ENCODE measurements at places on chromosomes 6 and 20.

DNA sequence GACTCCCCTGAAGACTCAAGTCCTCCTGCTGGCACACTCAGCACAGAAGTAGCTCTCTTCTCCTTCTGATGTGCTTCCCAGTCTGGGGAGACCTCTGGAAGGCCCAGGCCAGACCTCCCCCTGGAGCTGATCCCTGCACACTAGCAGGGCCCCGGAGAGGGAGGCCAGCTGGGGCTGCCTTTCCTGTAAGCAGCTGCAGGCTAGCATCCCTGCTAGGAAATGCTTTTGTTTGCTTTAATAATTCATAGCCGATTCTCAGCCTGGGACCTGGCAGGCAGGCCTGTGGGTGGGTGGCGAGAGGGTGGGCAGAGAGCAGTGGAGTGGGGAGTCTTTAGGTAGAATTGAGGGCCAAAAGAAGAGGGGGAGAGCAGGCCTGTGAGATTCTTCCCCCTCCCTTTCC, 5.2 kb downstream of the EBF4 start:
- DNase-seq: no peak

DNA sequence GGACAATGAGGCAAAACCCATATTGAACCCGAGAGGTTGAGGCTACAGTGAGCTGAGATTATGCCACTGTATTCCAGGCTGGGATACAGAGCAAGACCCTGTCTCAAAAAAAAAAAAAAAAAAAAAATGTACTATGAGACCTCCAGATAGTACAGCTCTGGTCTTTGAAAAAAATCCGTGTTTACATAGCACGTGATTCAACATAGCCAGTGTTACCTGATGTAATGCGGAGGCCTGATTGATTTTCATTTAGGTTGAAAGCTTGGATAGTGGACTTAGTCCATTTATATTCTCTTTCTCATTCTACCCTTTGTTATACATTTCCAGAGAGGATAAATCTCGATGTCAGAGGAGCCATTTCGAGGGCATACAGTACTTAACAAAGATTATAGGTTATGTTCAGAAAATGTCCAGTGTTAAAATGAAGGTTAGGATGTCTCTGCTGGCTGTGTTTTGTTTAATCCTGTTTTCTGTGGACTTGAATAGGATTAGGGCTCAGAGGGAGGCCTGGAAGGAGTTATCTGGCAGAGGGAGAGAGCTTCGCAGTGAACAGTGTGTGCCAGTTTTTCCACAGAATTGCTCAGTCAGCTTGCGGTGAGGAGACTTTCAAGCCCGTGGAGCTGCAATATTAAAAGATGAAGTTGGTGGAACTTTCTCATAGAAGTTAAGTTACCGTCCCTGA, 33.9 kb upstream of the BCLAF1 start:
- DNase-seq: no peak

GRCh38 chr6:81831274-81831673, 78.8 kb upstream of the TENT5A start:
- no peak for DNase-seq

DNA sequence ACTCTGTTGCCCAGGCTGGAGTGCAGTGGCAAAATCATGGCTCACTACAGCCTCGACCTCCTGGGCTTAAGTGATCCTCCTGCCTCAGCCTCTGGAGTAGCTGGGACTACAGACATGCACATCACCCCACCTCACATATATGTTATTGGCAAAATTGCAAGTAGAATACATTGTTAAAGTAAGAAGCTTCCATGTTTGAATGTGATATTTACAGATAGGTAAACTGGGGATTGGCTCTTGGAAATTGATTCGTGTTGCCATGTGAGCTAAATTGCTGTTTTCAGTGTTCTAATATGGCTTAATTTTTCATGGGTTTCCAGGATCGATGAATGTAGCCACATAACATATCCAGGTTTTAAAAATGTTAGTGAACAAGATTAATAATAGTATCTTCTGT, 149.0 kb upstream of the ZNF217 start:
- no peak for DNase-seq

DNA sequence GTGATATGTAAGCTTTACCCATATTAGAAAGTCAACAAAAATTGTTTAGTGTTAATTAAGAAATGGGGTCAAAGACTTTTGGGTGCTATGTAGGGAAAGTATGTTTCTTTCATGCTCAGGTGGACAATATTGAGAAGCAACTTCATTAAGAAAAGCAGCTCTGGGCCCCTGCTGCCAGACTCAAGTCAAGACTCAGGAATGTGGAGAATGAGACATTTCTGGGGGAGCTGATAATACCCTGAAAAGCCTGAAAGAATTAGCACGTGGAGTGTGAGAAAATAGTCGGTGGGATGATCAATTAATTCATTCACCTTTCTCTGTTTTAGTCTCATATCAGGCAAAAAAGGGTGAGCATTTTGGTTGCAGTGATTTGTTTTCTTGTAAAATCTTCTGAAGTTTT, 175.1 kb upstream of the IMPG1 start:
- DNase-seq: no peak

GRCh38 chr6:64539917-64540316, 904.3 kb downstream of the PHF3 start:
- DNase-seq: no peak

DNA sequence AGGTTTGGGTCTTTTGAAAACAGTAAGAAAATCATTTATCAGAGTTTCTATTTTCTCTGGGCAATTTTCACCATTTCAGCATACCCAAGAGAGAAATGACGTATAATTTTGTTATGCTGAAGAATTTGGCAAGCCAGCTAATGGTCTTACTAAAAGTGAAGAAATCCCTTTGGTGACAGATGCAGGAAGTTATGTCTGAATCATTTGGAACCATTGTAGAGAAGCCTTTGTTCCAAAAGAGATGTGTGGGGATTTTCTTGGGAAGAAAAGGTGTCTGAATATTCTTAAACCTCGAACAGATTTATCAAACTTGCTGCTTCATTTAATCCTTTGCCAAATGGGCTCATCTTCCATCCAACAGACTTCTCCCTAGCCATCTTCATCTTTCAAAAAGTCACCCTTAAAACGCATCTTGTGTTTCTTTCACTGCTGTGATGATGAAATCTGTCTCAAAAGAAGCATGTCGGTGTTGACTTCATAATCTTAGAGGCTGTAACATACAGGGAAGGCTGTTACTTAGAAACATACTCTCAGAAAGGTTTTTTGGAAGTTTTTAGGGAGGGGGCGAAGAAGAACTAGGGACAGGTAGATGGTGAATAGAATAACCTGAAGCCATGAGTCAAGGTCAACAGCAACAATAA, 39.5 kb downstream of the CITED2 start:
- peak; percentile 85 for DNase-seq

GRCh38 chr6:145067430-145067829, 667.9 kb downstream of the EPM2A start:
- peak; percentile 50 for DNase-seq

DNA sequence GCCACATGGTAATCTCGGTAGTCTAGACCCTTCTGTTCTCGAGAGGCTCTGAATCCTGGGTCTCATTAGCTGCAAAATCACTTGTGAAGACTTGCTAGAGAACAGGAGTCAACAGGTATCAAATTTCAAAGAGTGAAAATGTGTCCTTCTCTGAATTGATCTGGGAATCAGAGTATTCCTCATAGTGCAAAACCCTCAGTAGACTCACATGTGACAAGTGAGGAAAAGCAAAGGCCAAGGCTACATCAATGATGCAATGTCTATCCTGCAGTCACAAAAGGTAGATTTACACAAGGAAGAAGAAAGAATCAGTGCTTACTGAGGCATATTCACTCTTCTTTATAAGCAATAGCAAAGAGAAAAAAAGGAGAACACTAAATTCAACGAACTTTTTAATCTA, 1220.0 kb upstream of the GJE1 start:
- DNase-seq: no peak

DNA sequence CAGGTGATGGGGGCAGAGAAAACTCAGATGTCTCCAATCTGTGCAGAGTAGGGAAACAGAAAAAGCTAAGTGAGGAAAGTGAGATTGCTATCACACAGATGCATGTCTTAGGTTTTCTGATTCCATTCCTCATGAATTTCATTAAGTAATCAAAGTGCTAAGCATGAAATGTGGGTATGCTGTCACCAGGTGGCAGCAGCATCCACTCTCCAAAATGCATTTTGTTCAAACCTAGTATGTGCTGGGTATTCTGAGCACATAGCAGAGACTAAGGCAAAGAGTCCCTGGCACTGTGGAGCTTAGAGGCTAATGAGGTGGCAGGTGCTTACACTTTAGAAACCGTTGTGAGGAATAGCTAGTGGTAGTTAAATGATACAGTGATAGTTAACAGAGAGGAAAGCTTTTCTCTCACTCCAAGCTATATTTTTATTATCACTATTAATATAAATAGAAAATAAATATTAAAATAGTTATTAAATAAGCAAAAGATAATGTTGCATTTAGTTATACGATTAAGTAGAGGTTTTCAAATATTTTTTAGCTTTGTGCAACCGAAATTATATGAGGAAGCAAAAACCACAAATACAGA, 179.5 kb downstream of the CDH26 start:
- DNase-seq: no peak

DNA sequence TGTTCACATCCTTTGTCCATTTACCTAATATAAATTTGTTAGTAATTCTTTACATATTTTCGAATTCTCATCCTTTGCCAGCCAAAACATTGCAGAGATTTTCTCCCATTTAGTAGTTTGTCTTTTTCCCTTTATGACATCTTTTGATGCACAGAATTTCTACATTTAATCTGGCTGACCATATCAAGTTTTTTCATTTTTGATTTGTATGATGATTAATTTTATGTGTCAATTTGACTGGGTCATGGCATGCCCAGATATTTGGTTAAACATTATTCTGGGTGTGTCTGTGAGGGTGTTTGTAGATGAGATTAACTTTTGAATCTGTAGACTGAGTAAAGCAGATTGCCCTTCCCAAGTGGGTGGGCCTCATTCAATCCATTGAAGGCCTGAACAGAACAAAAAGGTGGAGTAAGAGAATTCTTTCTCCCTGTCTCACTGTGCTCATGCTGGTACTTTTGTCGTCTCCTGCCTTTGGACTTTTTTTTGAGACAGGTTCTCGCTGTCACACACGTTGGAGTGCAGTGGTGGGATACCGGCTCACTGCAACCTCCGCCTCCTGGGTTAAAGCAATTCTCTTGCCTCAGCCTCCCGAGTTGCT, 72.1 kb upstream of the EPB41L1 start:
- no peak for DNase-seq

GRCh38 chr6:43007126-43007525, 6.6 kb downstream of the MEA1 start:
- no peak for DNase-seq

DNA sequence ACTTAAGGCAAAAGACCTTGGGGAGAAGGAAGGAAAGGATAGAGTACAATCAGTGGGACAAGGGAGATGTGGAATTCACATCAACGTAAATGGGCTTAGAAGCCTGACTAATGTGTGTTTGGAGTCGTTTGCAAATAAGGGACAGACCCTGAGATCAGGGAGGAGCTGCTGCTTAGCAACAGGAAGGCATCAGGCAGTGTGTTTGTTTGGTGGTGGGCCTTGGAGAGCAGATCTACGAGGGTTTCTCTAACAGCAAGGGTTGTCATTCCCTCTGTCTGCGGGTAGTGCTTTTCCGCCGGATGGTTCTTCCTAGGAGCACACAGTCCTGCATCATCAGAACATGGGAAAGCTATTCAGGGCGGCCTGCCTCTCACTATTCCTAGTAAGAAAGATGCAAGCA, 40.4 kb downstream of the C6orf118 start:
- DNase-seq: no peak

DNA sequence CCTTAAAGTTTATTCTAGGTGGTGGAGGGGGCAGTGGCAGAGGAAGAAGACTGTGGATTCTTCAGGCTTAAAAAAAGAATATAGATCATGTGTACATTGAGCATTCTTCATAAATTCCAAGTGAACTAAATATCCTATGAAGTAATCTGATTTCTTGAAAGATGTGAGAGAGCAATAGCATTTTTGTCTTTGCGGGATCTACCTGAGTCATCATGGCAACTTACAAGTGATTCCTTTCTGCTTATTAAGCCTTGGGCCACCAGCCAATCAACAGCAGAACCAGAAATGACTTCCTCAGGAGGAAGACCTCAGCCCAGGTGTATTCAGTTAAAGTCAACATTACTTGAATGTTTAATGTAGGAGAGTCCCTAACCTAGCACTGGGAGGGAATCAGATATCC, 756.9 kb downstream of the TFAP2A start:
- DNase-seq: peak; percentile 49

GRCh38 chr6:146974351-146974750, 229.9 kb upstream of the STXBP5 start:
- DNase-seq: no peak

DNA sequence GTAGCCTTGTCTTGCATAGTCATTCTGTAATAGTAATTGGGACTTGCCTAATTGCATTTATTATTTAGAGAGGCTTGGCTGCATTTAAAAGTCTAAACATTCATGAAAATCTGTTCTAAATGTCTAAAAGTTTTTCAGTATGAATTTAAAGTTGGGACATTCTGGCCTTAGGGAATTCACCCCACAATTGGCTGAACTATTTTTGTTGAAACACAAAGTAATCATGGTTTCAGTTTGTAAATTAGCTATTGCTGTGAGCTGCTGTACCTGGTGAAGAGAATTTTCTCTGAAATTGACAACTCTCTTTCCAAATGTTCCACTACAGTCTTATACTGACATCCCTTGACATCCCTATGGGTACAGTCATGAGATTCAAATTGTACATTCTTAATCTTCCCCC, 253.0 kb downstream of the FARS2 start:
- DNase-seq: no peak

DNA sequence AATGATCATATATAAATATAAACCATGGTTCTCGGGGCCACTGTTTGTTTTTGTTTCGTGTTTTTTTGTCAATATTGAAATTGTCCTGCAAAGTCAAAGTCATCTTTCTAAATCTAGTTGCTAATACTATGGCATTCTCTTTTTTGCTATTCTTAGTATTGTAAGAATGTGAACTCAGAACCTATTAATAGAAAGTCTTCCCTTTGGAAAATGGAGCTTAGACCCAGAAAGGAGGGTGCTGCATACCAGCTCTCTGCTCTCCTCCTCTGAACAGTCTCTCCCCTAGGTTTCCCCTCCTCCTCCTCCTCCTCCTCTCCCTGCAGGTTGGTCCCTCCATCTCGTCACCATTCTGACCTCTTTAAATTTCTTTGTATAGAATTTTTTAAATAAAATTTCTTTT, 150.4 kb upstream of the CCN2 start:
- no peak for DNase-seq

GRCh38 chr20:46307139-46307998, 929 bp downstream of the CDH22 start:
- DNase-seq: peak; percentile 8

DNA sequence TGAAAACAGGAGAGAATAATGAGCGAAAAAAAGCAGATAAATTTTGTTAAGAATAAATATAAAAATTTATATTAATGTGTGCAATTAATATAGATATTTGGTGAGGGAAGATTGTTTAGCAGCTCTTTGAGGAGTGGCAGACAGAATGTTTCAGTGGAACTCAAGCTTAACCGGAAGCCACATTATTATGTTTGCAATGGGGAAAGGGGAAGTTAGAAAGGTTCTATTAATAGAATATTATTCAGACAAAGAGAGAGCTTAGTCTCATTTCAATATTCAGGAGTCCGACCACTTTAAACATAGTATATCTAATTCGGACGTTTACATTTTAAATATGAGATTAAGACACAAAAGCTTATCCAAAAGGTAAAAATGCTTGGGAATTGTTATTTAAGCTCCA, 81.6 kb upstream of the KHDRBS2 start:
- no peak for DNase-seq

GRCh38 chr6:157570752-157571151, 189.8 kb downstream of the ZDHHC14 start:
- no peak for DNase-seq
